ENCODE measurements at places on chromosomes 7 and 10. TPM values are rescaled to one million over a fixed set of nuclear protein-coding genes. Genes with fewer than 3 reads are reported as not detected.

The GIMAP7 gene
- 464 TPM for total RNA-seq

The HTR7 gene
- not detected for total RNA-seq

The EBLN1 gene
- total RNA-seq, result not detected

The SEMA3D gene
- total RNA-seq, result not detected

The MOGAT3 gene
- total RNA-seq, result not detected

The CXCL12 gene
- not detected for total RNA-seq

GRCh38 chr7:14400271-14400670 is 410.8 kb upstream of the ETV1 start:
- no peak for DNase-seq
- H3K27me3 ChIP-seq, result no peaks in the 10 kb centered on the region
- H3K27ac ChIP-seq, result no peak overlapping the region
- H3K4me3 ChIP-seq, result no peak overlapping the region
- no peaks in the 10 kb centered on the region for H3K4me1 ChIP-seq

GRCh38 chr10:60448246-60448645 is 58.6 kb upstream of the ANK3 start:
- H3K4me1 ChIP-seq, result peaks cover 12% of the 10 kb centered on the region
- no peak for DNase-seq
- no peaks in the 10 kb centered on the region for H3K27me3 ChIP-seq
- no peak overlapping the region for H3K27ac ChIP-seq

GRCh38 chr7:26265499-26266075 is 26.1 kb upstream of the SNX10 start:
- H3K27me3 ChIP-seq, result no peaks in the 10 kb centered on the region
- no peaks in the 10 kb centered on the region for H3K4me1 ChIP-seq
- H3K4me3 ChIP-seq, result no peak overlapping the region
- H3K27ac ChIP-seq, result no peak overlapping the region
- DNase-seq, result no peak
